Fibroblast of skin of scalp (primary cell): ENCODE measurements at places on chromosomes 16 and 17.

DNA sequence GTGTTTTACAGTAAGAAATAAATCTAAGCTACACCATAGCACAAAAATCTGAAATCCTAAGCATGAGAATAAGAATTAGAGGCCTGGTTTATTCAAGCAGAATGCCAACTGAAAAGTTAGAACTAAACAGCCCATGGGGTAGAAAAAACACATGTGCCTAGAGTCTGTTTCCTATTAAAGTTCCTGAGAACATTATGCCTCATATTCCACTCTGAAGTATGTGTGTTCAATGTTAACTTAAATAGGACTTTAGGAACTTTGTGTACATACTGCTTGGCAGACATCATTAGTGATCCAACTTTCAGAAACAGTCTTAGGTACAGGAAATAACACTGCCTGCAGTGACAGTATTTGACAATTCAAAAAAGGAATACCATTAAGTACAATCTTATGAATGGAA, 18.2 kb downstream of the HEATR6 start:
- DNase-seq: peak; percentile 83

DNA sequence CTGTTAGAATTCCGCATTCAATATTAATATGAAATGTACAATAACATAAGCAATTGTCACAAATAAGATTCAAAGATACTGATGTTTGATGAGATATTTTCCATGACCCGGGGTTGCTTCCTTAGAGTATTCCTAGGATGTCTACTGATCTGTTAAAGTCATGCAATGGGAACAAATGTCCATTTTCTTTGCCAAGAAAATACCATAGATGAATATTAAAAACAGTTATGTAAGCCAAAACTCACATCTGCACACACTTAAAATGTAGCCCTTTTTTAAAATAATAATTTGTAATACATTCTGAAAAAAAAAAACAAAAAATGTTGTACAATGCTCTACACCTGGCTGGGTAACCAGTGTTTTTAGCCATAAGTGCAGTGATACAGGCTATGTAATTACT, 259.4 kb upstream of the AXIN2 start:
- DNase-seq: no peak

DNA sequence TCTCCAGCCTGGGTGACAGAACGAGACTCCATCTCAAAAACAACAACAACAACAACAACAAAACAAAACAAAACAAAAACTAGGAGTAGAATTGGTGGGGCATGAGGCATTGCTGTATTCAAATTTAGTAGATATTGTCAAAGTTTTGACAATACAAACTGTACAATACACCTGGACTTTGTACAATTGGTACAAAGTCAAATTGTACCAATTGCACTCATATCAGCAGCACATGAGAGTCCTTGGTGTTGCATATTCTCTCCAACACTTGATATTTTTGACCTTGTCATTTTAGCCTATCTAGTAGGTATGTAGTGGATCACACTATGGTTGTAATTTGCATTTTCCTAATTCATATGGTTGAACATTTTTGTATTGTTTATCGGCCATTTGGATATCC, 14.3 kb upstream of the ATF7IP2 start:
- no peak for DNase-seq

DNA sequence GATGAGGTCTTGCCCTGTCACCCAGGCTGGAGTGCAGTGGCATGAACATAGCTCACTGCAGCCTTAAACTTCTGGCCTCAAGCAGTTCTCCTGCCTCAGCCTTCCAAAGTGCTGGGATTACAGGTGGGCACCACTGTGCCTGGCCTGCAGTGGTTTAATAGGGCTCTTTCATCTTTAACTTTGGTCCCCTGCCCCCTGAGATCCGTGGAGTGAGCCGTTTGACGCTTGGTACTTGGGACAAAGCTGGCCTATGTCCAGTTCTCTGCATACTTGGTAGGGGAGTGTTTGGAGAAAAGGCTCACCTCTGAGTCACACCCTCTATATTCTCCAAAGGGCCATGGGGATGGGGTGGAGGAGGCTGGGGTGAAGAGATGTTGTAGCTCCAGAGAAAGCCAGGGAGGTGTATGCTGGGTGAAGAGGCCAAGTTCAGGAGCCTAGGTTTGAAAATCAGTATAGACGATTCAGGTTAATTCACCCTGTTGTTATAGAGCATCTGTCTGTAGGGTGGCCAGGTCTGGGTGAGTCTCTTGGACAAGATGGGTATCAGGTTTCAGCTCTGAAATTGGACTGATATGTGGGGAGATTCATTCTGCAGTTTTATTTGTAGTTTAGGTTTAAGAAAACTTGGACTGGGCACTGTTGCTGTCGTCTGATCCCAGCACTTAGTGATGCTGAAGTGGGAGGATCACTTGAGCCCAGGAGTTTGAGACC, 17.6 kb downstream of the ABCC1 start:
- peak; percentile 70 for DNase-seq

DNA sequence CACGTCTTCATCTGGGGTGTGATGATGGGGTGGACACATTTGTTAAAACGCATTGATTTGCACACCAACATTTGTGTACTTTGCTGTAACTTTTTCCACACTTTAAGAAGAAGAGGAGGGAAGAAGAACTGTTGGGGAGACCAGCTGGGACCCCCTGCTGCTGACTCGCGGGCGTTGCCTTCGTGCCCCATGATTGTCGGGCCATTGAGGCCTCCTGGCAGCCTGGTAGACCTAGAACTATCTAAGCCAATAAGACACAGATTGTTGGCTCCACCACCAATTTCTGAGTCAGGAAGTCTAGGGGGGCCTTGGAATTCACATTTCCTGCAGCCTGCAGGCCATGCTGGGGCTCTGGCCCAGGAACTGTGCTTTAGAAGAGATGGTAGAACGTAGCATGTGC, 105.5 kb downstream of the TNFRSF13B start:
- DNase-seq: no peak

DNA sequence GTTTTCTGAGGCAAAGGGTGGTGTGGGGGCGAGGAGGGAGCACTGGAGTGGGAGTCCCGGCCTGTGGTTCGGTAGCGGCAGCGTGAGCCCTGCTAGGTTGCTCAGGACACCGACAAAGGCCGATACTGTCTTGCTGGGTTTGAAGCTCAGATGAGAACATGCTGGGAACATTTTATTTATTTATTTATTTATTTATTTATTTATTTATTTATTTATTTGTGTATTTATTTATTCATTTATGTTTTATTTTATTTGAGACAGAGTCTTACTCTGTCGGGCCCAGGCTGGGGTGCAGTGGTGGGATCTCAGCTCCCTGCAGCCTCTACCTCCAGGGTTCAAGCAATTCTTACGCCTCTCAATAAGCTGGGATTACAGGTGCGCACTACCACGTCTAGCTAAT, 117.9 kb upstream of the GSE1 start:
- no peak for DNase-seq

DNA sequence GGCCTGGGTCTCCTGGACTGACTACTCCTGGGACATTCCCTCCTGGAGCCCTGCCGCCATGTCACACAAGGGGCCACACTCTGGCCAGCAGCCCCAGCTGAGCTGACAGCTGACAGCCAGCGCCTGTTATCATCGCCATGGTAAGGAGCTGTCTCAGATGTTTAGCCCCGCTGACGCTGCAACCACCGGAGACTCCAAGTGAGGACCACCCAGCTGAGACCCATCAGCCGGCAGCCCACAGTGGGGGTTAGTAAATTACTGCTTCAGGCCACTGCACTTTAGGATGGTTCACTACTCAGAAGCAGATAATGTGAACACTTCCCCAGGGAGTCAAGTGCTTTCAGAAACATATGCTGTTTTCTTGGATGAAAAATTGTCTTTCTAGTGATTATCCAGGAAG, 14.6 kb upstream of the SPHK1 start:
- peak; percentile 70 for DNase-seq

DNA sequence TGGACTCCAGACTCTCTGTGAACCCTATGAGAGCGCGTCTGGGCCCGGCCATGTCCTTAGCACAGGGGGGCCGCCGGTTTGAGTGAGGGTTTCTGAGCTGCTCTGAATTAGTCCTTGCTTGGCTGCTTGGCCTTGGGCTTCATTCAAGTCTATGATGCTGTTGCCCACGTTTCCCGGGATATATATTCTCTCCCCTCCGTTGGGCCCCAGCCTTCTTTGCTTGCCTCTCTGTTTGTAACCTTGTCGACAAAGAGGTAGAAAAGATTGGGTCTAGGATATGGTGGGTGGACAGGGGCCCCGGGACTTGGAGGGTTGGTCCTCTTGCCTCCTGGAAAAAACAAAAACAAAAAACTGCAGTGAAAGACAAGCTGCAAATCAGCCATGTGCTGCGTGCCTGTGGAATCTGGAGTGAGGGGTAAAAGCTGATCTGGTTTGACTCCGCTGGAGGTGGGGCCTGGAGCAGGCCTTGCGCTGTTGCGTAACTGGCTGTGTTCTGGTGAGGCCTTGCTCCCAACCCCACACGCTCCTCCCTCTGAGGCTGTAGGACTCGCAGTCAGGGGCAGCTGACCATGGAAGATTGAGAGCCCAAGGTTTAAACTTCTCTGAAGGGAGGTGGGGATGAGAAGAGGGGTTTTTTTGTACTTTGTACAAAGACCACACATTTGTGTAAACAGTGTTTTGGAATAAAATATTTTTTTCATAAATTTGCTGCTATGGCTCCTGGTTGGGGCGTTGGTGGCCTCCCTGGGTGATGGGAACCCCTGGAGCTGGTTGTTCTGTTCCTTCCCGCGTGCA, 23.1 kb downstream of the STAT5A start:
- peak; percentile 83 for DNase-seq

DNA sequence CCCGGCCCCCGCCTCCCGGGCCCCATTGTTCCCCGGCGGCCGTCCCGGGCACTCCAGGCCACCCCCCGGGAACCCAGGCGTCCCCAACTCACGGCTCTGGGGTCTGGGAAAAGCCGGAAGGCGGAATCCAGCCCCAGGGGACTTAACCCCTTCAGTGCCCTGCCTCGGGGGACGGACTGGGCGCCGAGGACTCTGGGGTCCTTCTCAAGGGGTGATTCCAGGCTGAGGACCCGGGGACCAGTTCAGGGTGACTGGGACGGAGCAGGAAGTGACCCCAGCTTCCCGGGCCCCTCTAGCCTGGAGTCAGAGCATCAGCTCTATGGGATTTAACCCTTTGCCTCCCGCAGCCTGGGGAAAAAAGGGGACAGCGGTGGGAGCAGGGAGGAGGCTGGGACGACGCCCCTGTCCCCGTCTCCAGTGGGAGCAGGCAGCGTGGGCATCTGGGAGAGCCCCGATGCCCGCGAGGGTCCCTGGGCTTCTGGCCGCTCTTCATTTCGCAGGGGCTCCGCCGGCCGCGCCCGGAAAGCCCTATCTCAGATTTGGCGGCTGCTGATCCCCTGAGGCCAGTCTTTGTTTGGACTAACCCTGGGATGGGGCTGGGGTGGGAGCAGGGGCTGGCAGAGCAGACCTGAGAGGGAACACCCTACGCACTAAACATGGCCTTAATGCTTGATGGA, at the start of gene ZNF629:
Gene ZNF629 (minus strand): TSS at position 270 of the 677 bp plus-strand sequence. CDS start 2,723 bp downstream, outside the sequence.
- peak; percentile 80 for DNase-seq

DNA sequence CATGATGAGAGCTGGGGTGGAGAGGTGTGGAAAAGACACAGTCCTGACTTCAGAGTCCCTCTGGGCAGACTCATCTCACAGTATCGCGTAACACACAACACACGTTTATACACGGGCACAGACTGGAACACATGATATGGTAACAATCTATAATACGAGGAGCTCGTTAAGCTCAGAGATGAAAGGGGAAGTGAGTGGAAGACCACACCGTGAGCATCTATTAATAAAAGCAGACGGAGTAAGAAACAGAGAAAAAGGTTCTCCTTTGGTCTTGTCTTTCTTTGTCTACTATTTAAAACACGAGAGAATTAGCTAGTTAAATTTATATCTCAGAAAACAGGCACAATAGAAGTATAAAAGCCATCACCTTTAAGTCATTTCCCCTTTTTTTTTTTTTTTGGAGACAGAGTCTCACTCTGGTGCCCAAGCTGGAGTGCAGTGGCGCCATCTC, 13.5 kb downstream of the ANKRD11 start:
- no peak for DNase-seq

DNA sequence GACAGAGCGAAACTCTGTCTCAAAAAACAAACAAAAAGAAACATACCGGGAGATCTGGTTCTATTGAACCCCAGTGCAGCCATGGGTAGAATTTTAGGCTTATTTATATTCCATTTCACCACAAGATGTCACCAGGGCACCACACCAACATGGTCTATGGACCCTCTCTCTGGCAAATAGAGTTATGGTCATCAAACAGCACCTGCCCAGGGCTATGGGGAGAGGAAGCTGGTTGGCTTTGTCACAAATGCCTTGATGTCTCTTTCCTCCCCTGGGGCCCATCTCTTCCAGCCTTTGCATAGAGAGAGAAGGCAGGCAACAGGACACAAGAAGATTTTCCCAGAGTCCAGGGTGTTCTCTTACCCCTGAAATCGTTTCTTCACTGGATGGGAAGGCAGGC, 128.4 kb downstream of the WWOX start:
- DNase-seq: no peak

- no peak for DNase-seq
Measured at GRCh38 chr16:49855822-49856671, at the start of gene ZNF423. Gene ZNF423, minus strand, starts transcription at chr16:49856112. Its CDS starts 338 bp downstream, at chr16:49855774.

GRCh38 chr17:39239640-39240314, 14.0 kb upstream of the STAC2 start:
- no peak for DNase-seq

DNA sequence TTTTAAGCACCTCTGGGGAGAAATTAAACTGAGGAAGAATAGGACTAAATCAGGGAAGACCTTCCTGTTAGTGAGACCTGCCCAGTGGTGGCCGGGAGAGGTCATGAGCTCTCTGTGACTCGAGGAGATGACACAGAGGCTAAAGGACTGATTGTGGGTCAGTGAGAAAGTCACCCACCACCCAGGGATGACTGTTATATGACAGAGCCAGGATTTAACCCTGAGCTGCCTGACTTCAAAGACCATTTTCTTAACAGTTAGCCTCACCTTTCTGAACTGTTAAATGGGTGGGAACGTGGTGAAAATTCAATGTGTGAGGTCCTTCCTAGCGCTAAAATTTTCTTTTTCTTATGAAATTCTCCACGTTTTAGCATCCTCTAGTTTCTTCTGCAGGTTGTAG, 72.5 kb downstream of the WSB1 start:
- DNase-seq: no peak
